ENCODE measurements at places on chromosomes 16 and 17.

DNA sequence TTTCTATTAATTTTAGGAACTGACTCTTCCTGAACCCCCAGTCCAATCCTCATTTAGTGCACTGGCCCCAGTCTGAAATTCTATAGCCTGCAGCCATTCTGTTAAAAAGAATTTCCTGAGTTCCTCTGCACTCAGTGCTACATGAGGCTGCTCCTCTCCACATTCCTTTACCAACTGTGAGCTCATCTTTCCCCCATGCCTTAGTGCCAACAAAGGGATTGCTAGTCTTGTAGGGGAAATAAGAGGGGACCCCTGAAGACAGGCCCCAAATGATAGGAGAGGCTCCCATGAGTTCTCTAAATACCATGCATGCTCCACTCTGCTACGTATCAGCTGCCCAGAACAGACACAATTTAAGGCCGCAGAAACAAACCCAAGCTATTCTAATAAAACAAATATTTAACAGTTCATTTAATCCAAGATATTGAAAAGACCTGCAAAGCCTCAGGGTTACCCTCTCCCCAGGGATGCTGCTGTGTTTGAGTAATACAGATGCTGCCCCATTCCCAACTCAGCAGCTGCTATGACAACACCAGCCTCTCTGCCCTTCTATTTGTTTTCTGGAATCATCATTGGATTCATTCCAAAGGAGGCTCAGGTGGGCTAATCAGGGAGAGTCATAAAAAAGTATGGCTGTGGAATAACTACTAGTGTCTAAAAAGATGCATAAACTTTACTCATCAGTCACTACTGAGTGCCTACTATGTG, 228.5 kb downstream of the TOX3 start:
- DNase-seq, result no peak

DNA sequence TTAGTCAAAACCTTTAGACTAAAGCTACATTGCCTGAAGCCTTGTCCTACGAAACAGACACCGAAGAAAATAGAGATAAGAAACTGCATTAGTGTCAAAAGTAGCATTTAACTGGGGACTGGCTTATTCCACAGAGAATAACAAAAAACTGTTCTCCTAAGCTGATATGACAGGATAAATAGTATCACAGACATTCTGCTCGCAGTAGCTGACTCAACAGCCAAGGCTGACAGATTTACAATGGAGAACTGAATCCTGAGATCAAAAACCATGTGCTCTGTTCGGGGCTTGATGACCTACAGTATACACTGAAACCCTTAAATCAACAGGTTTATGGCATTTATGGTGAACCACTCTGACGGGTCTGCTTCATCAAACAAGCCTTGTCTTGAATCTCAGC, 25.5 kb downstream of the ADAMTS18 start:
- no peak for DNase-seq

GRCh38 chr16:84378567-84378966, 10.2 kb downstream of the ATP2C2 start:
- no peak for DNase-seq

DNA sequence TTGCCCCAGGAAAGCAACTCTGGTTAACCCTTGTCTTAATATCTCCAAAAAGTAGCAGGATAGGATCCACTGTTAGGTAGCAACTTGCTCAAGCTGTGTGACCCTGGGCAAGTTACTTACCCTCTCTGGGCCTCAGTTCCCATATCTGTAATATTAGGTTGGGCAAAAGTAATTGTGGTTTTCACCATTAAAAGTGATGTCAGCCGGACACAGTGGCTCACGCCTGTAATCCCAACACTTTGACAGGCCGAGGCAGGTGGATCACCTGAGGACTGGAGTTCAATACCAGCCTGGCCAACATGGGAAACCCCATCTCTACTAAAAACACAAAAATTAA, 179.3 kb downstream of the FOXL1 start:
- DNase-seq, result no peak

DNA sequence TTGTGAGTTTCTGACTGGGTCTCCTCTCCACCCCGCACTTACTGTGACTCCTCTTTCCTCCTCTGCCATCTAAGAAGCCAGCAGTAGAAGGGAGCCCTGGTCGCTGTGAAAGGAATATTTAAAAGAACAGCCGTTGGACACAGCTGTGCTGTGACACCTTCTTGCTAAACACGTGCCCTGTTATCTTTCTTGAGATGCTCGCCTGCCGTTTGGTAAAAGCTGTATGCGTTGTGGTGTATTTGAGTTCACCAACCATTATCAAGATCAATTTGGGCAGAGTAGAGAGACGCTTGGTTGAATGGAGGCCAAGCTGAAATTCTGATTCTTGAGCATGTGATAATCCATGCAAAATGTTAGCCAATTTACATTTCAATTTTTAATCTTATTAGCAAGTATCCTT, 3.8 kb downstream of the GID4 start:
- no peak for DNase-seq

DNA sequence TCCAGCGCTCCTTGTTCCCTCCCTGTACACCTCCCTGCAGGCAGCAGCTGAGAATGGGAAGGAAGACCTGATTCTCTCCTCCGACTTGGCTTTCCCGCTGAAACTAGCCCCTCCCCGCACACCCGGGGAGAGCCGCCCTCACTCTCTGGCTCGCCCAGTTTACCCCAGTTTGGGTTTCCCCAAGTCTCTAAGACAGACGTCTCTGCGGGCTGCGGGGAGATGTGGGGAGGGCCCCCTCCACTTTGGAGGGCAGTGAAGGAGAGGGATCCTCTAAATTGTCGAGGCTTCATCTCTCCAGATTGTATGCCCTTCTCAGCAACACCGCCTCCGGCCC, 797 bp downstream of the GRB7 start:
- DNase-seq, result peak; percentile 39

GRCh38 chr16:19857593-19858339, 26.9 kb downstream of the GPRC5B start:
- no peak for DNase-seq

DNA sequence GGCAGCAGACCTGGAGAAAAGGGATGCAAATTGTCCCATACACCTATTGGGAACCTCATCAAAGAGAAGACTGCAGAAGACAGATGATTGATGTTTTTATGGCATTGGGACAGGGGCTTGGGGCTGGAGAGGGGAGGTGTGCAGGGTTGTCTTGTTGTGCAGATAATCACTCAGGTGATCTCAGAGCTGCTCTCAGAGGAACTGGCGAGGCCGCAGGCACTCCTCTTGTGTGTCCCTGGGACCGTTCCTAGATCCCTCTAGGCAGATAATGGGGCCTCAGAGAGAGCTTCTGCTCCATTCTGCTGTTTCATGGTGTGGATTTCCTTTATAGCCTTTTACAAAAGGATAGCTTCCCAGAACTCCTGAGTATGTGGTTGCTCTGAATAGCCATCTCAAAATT, 1.6 kb downstream of the RNF213 start:
- no peak for DNase-seq

GRCh38 chr16:87626905-87627304, 24.6 kb downstream of the JPH3 start:
- no peak for DNase-seq

GRCh38 chr17:33550261-33550660, 257.2 kb upstream of the ASIC2 start:
- DNase-seq, result no peak

DNA sequence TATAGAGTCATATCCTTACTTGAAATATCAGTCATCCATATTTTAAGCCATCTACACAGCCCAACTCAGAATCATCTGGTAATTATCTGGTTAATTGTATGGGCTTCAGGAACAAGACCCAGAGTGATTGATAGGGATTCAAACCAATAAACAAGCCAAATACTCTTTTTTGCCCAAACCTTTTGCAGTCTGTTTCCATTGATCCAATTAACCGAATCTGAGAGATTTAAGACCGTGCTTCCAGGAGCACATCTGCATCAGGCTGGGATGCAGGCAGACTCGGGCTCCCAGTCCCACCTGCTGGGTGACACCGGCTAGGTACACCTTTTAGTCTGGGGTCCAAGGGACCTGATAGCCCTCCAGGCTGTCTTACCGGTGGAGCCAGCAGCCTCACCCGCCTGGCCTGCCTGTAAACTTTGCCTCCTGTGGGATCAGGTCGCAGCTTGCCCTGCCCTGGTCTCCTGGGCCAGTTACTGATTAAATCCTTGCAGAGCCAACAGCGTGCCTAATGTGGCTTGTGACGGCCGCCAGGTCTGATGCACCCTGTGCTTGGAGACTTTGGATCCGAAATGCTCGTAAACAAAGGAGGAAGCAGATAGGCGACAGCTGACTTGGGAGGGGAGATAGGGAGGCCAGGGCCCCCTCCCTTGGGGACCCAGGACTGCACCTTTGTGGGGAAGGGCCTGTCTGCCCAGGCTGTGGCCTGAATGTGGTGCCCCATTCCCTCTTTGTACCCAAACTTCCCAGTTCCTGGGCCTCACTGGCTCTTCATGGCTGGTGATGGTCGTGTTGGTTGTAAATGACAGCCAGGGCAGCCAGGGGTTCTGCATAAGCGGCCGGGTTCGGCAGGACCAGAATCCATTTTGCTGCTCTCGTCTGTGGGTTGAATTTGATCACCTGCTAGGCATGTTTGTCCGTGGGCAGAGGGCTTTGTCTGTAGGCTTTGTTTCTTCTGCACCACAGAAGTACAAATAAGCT, 3.8 kb downstream of the CMIP start:
- DNase-seq, result no peak

DNA sequence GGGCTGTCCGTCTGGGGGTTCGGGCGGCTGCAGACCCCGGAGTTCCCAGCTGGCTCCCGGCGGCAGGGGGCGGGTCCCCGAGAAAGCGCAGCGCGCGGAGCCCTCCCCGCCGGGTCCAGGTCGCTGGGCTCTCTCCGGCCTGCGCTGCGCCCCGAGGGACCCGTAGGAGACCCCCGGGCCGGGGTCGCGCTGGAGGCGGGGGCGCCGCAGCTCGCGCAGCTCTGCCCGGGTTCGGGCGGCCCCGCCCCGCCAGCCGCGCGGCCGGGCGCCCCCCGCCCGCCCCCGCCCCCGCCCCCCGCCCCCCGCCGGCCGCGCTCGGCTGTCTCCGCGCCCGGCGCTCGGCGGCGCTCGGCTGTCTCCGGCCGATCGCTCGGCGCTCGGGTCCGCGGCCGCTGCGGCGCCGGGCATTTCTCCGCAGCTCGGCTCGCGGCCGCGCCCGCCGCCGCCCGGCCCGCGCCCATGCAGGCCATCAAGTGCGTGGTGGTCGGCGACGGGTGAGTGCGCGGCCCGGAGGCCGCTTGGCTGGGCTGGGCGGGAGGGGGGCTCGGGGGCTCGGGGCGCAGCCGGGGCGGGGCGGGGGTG, at the start of gene RAC3:
Gene RAC3, plus strand, starts transcription at position 376 of the 582 bp plus-strand sequence. Its CDS starts 84 bp downstream, at position 460.
- no peak for DNase-seq

DNA sequence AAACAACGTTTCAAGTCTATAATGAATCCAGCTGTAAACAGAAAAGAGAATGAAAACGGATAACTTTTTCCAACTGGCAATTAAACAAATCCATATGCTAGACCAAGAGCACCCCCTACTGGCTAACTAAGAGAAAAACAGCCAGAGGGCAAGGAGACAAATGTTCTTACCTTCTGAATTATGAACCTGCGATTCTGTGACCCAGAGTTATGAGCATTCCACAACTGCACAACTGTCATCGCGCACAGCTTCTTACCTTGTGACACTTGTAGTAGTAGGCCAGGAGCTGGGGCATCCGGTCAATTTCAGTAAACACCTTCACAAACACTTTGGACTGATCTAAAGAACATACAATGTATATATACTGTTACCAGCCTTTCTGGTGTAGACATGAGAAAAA, 18.6 kb downstream of the COG7 start:
- DNase-seq, result no peak

DNA sequence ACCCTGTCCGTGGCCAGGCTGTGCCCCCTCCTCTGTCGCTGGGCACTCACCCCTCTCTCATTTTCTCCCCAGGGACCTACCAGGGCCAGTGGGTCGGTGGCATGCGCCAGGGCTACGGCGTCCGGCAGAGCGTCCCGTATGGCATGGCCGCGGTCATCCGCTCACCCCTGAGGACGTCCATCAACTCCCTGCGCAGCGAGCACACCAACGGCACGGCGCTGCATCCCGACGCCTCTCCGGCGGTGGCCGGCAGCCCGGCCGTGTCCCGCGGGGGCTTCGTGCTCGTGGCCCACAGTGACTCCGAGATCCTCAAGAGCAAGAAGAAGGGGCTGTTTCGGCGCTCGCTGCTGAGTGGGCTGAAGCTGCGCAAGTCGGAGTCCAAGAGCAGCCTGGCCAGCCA, 41.9 kb downstream of the JPH3 start:
- DNase-seq, result no peak

GRCh38 chr17:35046245-35046644, 17.3 kb downstream of the RFFL start:
- no peak for DNase-seq

GRCh38 chr16:67942510-67943255, 1.2 kb downstream of the LCAT start:
- DNase-seq, result no peak

GRCh38 chr16:12170103-12171040, 193.8 kb downstream of the SNX29 start:
- no peak for DNase-seq

- no peak for DNase-seq
Observed at GRCh38 chr17:29587591-29587990, 1.9 kb downstream of the GIT1 start.

DNA sequence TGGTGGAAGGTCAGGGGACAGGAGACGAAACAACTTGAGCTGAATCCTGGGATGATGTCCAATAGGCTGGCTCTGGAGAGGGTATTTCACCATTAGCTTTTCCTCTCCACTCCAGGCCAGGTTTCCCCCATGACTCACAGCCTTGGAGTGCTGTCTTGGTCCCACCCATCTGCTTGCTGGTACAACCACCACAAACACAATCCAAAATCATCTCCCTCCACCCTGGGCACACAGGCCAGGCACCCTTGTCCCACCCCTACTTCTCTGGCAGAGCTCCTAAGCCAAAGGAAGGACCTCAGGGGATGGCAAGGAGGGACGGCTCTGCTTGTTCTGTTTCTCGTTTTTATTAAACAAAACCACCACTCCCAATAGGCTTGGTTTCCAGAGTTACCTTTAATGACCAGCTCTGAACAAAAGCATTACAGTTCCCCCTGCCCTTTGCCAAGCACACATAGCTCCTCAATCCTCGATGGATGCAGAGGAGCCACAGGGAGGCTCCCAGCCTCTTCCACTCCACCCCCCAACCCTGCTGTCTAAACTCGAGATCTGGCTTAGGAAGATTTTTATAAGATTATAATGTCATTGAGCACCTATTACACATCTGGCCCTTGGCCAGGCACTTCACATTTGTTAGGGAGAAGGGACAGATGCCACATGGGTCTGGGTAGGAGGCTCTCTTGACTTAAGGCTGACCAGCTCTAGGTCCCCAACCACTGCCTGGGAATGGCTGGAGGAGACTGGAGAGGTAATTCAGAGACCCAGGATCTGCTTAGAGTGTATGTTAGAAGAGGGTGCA, 13.3 kb downstream of the CAVIN1 start:
- DNase-seq, result no peak

DNA sequence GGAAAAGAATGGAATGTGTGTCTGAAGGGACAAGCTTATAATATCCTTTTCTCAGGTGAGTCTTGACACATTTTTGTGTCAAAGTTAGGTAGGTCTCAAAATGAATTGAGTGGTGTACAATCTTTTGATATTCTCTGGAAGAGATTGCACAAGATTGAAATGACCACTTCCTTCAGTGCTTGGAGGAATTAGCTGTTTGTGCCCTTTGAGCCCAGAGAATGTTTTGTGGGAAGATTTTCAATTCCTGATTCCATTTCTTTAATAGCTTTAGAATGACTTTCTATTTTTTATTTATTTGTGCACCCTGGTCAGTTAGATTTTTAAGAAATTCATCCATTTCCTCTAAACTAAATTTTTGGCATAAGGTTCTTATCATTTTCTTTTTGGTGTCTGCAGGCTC, 1.6 kb upstream of the CCL13 start:
- DNase-seq, result no peak

GRCh38 chr16:18797746-18798145, 3.6 kb downstream of the ARL6IP1 start:
- DNase-seq, result no peak

- DNase-seq, result no peak
Observed at GRCh38 chr17:51263006-51263405, 2.7 kb downstream of the UTP18 start.

All from effector memory CD4-positive, alpha-beta T cell (primary cell).